Stimulated activated naive CD4-positive, alpha-beta T cell treated with Interleukin-2 at 50 U/mL for 16 hours (primary cell): ENCODE measurements at places on chromosomes 6 and 20.
A peak's percentile ranks its signal among the peaks of the same experiment; 100 is the strongest.

- DNase-seq = no peak
These were observed 192.7 kb upstream of the CNR1 start for GRCh38 chr6:88358846-88359245.

GRCh38 chr20:63957004-63957689, 931 bp upstream of the UCKL1 start:
- peak; percentile 78 for DNase-seq

DNA sequence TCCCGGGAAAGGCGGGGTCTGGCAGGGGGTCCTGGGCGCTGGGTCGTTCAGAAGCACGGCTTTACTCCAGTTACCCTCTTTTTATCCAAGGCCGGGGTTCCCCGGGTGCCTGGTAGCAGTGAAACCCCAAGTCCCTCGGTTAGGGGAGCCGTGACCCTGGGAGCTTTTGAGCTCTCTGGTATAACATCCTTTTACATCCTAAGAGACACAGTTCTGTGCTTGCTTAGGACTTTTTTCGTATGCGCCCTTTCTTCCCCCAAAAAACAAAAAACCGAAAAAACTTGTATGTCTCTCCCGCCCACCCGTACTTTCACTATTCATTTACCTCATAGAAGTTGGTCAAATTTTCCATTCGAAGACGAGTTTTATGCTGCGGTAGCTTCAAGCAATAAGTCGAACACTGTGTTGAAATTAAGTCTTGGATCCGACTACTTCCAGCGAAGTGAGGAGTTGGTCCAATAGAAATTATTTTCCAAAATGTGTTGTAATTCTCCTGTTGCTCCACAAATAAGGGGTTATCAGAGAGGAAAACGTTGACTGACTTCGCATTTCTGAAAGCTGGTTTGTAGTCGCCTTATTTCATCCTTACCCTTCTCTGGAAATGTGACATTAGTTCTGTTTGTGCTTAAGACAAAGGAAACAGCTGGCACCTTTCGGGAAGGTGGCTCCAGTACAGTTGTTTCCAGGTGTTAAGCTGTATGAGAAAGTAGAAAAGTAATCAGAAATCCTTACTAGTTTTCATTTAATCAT, 816 bp upstream of the MAN1A1 start:
- DNase-seq = peak; percentile 31

GRCh38 chr6:134826889-134827737, 122.8 kb downstream of the ALDH8A1 start:
- DNase-seq = no peak

GRCh38 chr6:166658115-166658791, 31.2 kb upstream of the RPS6KA2 start:
- no peak for DNase-seq

DNA sequence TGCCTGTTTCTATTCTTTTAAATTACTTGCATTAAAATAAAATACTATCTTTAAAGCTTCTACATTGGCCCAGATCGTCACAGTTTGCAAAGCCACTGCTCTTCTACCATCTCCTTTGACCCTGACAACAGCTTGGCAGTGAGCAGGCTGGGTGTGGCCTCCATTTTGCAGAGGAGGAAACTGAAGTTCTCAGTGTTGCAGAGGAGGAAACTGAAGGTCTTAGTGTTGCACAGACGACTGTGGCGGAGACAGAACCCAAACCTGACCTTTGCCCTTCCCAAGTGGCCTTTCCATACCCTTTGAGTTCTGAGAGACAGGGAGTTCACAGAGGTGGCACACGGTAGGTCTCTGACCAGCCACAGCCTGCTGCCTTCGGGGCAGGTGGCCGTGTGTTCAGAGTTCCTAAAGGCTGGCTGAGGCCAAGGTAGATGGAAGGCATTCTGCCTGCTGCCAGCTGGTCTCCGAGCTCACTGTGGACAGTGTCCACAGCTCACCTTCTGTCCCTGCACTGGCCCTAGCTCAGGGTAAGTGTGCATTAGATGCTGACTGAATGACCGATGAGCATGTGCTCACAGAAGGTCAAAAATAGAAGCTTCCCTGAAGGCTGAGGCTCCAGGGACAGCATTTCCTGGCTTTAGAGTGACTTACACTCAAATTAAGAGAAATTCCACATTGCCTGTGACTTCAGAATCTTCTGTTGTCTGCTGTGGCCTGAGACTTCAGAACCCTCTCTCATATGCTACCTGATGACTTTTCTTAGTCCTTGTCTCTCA, 113.5 kb upstream of the SLC24A3 start:
- no peak for DNase-seq

- DNase-seq = no peak
These were observed 276.7 kb downstream of the FARS2 start for GRCh38 chr6:5537967-5538366.

DNA sequence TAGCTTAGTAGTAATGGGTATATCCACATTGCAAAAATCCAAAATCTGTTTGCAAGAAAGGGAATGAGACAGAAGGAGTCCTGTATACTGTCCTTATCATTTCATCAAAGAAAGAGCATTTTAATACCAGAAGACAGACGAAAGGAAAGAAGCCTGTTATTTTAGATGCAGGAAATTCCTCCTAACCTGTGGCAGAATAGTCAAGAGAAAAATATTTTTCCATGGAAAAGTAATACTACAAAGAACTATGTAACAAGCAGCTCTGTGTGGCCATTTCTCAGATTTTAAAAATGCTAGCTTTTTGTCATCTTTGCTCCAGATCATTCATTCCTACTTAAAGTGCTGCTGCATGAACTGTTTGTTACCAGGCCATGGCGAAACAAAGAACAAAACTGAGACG, 72.9 kb upstream of the SCP2D1 start:
- DNase-seq = no peak

GRCh38 chr6:51098791-51099190, 280.1 kb downstream of the TFAP2B start:
- DNase-seq = no peak

- DNase-seq = no peak
These were observed 26.5 kb downstream of the EIF2S2 start for GRCh38 chr20:34085544-34086040.

- DNase-seq = no peak
These were observed 109.0 kb downstream of the ATG5 start for GRCh38 chr6:106216527-106216926.

- DNase-seq = no peak
These were observed 234.7 kb upstream of the SULF2 start for GRCh38 chr20:48019940-48020339.

DNA sequence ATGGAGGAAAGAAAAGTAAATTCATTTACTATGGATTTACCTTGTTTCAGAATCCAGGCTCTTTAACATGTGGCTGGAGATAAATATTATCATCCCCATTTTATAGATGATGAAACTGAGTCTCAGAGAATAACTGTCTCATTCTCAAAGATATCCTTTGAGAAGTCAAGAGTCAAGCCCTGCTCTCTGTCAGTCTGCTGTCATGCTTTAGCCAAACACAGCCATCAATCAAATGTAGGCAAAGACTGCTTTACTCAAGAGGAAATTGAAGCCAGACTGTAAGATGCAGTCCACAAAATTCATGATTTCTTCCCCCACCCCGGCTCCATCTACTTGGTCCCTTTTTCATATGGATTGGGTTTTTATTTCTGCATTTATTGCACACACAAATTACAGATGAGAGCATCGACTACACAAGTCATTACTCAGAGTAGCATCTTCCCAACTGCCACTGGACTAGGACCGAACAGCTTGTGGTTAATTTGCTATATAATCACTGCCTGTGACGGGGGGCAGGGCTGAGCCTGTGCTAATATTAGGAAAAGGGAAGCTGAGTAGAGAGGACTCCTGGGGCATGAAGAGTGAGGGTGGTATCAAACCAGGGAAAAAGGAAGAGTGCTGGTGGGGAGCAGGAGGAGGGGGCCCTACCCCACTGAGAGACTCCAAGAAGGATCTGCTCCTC, 102.7 kb upstream of the TOP1 start:
- DNase-seq = no peak

DNA sequence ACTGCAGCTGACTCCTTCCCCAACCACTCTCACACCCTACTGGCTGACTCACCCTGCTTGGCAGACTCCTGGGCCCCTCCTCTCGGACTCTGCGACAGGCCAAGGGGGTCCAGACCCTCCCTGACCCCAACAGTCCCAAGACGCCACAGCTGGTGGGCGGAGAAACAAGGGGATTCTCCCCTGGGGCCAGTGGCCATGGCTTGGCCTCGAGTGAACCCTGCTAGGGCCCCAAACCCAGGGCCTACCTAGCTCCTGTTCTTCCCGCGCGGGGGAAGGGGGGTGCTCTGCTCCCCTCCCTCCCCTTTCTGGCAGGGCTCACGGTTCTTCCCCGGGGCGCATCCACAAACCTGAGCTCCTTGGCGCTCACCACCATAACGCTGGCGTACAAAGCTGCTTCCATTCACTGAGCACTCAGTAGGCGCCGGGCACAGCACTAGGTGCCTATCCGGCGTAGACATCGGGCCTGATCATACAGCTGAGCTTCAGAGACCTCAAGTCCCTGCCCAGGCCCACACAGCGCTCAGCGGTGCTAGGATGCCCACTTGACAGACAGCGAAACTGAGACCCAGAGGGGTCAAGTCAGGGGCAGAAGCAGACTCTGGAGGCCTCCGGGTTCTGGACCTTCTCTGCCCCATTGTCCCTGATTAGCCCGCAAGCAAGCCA, 597 bp downstream of the ADA start:
- DNase-seq = peak; percentile 27

DNA sequence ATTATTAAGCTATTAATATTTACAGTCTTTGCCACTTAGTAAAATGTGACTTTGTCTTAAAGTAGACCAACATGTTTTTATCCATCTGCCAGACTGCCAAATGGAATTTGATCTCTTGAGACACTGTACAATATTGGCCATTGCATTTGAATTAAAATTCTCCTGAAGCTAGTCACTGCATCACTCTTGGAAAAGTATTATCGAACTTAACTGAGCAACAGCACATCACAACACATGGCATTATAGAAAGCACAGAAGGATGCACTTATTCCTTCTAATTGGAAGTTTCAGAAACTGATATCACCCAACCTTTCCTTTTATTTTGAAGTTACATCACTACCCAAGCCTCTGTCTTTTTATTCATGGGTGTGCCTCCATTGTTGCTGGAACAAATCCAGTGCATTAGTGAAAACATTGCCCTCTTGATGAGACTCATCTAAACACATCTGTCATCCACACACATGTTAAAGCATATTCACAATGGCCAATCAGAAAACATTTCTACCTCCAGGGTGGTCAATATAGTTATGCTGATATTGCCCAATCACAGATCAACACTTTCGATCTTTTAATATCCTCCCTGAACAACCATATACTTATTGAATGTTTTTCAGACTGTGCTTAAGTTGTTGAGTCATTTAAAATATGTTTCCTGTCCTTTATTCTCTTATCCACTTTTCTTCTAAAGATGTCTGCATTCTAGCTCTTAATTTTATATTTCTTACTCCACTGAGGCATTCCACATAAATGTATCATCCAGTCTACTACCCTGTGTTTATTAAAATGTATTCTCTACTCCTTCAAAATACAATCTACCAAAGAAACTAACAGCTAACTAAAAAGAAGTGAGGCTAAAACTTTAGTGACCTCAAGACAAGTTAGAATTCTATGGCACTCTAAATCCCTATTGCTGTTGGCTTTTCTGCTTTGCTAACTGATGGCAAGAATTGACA, 535.0 kb downstream of the RFPL4B start:
- no peak for DNase-seq

DNA sequence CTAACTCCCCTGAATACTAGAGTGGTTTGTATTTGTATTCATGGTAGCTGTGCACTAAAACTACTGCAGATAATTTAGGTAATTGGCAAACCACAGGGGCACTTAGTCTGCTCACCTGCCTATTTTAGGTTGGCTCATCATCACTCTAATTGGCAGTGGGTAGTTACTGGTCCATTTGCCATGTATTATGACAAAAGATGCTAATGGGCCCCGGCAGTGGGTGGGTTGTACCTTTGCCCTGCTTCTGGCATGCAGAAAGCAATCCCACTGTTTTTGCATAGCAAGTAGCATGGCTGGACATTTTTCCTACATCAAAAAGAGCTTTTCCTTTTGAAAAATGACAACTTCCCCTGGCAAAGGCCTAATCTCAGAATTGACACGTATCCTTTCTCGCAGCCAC, 741.4 kb upstream of the MAP3K7 start:
- no peak for DNase-seq

DNA sequence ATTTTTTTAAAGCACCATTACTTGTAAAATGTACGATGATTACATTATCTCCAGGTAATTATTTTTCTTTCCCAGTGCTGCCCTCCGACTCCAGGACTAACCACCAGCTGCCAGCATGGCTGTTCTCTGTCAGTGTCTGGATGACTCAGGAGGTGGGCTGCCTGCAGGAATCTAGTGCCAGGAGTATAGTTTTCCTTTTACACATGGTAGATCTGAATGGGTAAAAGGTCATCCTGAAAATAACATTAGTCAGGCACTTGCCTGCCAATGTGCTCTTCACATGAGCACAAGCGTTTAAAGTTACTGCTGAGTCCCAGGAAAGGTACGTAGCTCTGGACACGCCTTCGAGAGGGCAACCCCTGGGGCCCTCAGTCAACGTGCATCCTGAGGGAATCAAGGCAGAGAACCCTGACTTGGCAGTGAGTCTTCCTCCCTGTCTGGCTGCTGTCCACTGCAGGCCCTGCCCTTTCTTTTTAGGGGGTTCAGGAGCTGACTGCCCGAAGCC, 2.4 kb downstream of the DYNLT1 start:
- no peak for DNase-seq

DNA sequence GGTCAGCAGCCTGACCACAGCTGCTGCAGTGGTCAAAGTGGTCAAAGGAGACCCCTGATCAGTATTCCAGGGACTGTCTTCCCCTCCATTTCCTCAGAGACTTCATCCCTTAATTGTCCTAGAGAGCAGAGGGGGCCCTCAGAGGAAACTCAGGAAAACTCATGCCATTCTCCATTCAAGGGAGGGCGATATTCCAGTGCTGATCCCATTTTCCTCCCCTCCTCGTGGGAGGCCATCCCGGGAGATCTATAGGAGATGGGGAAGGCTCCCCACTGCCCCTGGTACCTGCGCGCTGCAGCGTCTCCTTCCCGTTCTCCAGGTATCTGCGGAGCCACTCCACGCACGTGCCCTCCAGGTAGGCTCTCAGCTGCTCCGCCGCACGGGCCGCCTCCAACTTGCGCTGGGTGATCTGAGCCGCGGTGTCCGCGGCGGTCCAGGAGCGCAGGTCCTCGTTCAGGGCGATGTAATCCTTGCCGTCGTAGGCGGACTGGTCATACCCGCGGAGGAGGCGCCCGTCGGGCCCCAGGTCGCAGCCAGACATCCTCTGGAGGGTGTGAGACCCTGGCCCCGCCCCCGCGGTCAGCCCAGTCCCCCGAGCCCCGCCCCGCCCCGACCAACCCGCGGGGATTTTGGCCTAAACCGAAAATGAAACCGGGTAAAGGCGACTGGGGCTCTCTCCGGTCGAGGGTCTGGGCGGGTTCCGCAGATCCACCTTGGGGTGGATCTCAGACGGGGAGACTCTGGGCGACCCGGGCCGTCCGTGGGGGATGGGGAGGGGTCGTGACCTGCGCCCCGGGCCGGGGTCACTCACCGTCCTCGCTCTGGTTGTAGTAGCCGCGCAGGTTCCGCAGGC, 878 bp downstream of the HLA-C start:
- DNase-seq = peak; percentile 46

DNA sequence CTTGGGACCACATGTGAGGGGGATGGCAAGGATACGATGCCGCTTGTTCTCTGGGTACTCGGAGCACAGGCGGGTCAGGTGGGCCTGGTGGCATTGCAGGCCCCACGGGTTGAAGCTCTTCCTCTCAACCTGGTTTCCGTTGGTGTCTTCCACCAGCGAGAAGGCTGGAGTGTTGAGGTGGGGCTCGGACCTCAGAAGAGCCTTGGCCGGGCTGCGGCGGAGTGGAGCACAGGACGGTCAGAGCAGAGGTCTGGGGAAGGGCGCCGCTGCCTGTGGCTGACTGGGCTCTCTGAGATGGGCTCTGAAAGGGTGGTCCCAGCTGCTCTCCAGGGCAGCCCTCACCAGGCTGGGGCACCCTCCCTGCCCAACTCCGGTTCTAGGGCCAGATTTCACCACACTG, 15.2 kb upstream of the UQCC2 start:
- no peak for DNase-seq
